ENCODE measurements at places on chromosomes 3 and 15. TPM values are rescaled to one million over a fixed set of nuclear protein-coding genes. Genes with fewer than 3 reads are reported as not detected.

TF gene
- 0.74 TPM for total RNA-seq

CPN2 gene
- total RNA-seq: not detected

LYZL4 gene
- total RNA-seq: 0.34 TPM

CSPG4 gene
- 268 TPM for total RNA-seq

C2CD4A gene
- not detected for total RNA-seq

SERINC4 gene
- total RNA-seq: 0.08 TPM

PPP1R14D gene
- not detected for total RNA-seq

ZCWPW2 gene
- total RNA-seq: not detected

HRH1 gene
- 5.1 TPM for total RNA-seq

TJP1 gene
- total RNA-seq: 35.1 TPM

CDC25A gene
- 53.0 TPM for total RNA-seq
